ENCODE measurements at places on chromosomes 1 and 21.

DNA sequence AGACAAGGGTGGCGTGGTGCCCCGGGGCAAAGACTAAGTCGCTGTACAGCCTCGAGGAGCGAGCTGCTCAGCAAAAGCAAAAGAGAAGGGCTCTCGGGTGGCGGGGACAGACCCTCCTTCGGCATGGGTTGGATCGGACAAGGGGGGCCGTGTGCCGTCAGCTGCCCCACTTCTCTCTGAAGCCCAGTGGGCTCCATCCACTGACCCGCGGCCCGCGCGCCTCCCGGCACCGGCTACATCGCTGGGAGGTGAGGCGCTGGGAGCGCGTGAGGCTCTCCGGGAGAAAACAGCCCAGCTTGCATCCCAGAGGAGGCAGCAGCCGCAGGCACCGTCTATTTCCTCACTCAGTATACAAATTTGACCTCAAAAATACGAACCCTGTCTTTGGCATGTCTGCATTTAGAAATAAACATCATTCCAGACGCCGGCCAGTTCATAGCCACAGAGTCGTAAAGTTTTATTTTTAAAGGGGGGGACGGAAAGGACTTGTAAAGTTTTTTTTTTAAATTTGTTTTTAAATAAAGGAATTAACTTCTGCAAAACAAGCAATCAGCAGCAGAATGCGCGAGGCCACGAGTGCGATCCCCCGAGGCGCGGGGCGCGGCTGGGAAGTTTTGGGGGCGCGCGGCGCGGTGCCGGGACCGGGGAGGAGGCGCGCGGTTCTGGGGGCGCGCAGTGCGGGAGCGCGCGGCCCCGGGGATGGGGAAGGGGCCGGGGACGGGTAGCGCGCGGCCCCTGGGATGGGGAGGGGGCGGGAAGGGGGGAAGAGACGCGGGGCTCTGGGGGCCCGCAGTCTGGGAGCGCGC lies 689 bp upstream of the GPR137B start:
- no peak for DNase-seq

- DNase-seq: no peak
Observed at GRCh38 chr1:13732971-13733667, 33.1 kb downstream of the PRDM2 start.

- DNase-seq: no peak
Observed at GRCh38 chr1:65632235-65632634, 160.5 kb upstream of the PDE4B start.

DNA sequence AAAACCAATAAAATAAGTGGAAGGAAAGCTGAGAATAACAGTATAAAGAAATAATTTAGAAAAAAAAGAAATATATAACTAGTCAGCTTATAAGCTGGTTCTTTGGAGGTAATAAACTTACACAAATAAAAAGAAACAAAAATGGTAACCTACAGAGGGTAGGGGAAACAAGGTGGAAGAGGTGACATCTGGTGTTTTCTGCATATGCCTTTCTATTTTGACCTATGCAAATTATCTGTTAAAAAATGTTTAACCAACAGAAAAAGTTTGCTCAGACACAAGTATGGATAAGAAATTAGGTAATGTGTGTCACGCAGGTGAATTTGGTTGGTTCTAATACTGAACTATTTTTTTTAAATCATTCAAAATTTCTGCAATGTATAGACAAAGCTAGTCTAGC lies 53.6 kb upstream of the DMRTA2 start:
- DNase-seq: no peak

DNA sequence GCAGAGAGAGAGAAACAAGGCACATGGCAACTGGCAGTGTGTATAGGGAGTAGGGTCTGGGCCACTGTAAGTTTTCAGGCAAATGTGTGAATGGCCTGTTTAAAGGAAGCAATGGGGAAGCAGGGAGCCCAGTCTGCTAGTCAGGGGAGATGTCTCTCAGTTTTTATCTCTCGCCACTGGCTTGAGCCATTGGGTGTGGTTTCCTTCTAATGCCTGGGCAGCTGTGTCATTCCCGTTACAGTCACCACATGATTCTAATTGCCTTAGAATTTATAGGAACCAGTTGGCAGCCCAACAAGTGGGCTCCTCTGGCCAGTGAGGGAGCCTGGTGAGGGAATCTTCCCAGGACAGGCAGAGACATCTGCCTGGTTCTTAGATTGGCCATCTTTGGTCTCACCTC lies 182.4 kb downstream of the DISC1 start:
- DNase-seq: no peak

DNA sequence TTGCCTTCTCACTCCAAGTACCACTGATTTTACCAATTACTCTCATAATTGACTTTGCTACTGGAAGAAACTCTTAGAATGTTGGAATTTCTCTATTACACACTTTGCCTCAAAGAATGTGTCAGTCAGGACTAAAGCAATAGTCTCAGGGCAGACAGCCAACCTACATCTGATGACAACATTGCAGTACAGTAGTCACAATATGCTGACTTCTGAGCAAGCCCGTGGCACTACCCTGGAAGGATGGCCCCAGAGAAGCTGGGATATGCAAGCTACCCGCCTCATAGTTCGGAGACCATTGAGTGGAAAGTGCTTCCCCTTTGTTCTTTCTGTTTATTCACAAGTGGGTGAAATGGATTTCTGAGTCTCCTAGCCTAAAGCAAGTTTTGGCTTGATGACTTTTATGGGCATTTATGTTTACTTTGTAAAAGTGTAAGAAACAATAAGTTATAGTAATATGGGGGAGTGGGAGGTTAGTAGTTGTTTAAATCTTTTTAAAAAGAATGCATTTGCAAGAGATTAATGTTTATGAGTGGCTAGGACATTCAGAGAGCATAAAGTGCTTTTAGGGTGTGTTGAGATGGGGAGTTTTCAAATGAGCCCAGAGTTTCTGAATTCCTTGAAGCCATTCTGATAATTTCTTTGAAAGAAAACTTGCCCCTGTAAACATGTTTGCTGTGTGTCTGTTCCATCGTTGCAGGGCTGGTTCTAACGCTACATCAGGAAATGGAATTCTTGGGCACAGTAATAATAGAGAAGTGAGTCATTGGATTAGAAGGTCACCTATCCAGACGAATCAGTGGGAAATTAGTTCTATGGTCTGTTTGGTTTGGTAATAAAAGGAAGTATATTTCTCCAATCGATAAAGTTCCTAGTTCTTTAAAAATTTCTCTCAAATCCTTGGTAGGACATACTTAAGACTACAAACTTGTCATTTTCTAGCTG lies 63.8 kb downstream of the LMO4 start:
- DNase-seq: no peak

DNA sequence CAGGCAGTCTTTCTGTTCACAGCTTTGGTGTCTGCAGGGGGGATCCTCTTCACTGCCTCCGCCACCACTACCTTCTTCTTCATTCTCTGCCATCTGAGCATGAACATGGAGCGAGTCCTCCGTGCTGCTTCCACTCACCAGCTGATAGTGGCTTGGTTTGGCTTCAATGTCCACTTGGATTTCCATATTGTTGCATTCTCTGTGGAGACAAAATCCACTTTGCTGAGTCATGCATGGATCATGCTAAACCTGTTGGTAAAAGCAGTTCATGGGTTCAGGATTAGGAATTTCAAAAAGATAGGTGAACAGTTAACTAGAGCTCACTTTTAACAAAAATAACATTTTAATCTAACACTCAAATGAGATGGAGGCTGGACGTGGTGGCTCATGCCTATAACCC lies 27.5 kb downstream of the RNF19B start:
- DNase-seq: no peak

GRCh38 chr1:39333296-39333695 lies 128.8 kb downstream of the MACF1 start:
- DNase-seq: no peak

DNA sequence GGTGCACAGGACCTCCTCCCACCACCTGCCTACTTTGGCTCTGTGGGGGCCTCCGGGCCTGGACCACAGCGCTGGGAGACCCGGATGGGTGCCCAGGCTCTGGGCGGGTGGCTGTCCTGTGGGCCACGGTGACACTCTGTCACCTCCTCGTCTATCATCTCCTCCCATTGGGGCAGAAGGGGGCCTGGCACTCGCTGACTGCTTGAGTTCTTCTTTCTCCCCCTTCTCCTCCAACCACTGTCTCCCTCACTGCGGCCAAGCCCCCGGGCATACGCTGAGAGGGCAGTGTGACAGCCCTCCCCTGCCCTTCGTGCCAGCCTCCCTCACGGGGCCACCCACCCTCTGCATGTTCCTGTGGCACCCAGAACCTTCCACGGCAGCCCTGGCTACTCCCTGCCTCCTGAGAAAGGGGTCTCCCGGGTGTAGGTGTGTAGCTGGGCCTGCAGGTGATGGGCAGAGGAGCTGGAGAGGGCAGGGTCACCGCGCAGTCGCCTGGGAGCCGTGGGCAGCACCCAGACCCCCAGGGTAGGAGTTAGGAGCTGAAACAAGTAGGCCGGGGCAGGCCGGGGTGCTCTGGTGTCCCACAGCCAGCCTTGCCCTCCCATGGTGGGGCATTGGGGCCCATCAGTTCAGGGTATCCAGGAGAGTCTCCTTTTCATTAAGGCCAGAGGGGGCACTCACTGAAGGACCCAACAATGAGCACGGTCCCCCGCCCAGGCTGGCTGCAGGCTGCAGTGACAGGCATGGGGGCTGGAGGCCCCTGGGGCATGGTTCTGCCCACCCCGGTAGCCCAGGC lies 9.2 kb upstream of the ARF1 start:
- no peak for DNase-seq

DNA sequence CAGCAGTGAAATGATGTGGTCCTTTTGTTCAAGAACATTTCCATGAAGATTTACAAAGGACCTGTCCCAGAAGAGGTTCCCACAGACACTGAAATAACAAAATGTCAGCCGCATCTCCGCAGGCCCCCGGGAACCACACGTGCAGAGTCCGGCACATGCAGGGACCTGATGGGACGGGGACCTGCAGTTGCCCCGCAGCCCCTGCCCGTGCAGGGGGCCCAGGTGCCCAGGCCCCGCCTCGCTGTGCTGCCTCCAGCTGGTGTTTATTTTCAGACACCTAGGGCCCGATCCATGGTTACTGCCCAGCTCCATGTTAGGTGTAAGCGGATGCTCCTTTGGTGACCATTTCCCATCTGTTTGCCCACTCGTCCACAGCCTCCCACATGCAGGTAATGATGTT lies 149.3 kb upstream of the ARHGEF16 start:
- no peak for DNase-seq
